ENCODE measurements at places on chromosomes 12 and 14.

- no peak for DNase-seq
Measured at GRCh38 chr12:122452701-122453285, 30.3 kb upstream of the CLIP1 start.

GRCh38 chr12:46395388-46395787, 22.8 kb upstream of the SLC38A2 start:
- DNase-seq, result no peak

DNA sequence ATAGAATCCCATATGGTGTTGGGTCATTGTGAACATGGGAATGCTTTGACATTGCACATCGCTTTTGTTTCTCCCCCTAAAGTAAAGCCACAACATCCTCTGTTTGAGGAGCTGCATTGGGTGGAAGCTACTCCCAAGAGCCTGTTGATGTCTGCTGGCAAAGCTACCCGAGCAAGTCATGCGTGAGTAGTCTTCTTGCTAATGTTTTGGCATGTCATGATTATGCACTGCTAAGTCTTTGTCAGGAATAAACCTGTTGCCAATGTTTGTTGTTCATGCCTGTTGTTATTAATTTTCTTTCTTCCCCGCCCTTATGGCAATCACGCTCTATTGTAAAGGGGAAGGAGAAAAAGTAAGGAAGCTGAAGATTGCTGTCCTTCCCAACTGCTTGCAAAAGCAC, 97.3 kb downstream of the EXOC5 start:
- DNase-seq, result no peak

DNA sequence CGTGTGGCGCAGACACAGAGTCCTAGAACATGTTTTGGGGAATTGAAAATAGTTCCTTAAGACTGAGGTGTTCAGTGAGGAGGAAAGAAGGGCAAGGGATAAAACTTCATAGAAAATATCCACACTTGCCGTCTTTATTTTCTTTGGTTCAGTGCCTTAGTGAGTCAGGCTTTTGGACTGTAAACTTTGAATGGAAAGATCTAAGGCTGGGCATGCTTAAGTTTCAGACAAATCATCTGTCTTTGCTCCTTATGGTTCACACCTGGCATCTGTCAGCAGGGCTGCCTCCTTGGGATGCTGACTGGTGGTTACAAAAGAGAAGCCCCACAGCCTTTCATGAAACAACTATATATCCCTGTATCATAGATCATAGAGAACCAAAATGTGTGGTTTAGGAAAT, 136.3 kb upstream of the PRICKLE1 start:
- DNase-seq, result no peak

- DNase-seq, result no peak
Measured at GRCh38 chr12:13942826-13943225, 38.6 kb downstream of the GRIN2B start.

DNA sequence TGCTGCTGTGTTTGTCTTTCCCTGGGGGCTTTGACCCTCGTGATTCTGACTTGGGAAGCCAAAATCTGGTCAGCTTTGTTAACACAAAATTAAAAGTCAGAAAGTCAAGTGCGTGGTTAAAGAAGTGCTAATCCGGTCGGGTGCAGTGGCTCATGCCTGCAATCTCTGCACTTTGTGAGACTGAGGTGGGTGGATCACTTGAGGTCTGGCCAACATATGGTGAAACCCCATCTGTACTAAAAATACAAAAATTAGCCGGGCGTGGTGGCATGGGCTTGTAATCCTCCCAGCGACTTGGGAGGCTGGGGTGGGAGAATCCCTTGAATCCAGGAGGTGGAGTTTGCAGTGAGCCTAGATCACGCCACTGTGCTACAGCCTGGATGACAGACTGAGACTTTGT, 844.6 kb downstream of the VRK1 start:
- DNase-seq, result peak; percentile 31

- DNase-seq, result no peak
Measured at GRCh38 chr12:31803306-31804184, 74.7 kb upstream of the AMN1 start.

DNA sequence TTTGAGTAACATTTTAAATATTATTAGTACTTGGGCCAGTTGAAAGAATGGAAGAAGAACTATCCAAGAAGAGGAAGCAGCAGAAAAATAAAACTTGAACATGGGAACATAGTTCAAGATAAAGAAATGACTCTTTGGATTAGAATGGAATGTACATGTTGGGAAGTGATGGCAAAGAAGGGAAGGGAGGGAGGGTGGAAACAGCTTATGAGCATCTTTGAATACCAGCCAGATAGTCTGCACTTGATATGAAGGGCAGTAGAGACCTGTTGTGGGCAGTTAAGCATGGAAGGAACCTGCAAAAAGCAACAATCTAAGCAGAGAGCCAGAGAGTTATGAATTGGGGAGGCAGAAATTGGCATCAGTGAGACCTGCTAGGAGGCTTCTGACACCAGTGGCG, 10.0 kb upstream of the IL22 start:
- DNase-seq, result no peak

DNA sequence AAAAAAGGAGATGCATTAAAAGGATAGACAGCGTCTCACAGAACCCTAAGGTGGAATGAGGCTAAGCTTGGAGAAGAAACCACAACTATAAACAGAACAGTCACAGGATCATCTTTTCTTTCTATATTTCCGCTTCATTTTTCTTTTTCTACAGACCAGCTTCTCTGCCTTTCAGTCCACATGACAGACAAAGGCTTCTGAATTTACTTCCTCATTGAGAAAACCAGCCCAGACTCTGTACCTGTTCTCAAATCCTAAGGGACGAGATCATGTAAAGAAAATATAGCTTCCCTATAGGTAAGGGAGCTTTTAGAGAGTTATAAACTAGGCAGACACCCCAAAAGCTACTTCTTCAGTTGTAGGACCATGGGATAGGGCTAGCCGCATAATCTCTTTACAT, 17.4 kb downstream of the SGPP1 start:
- DNase-seq, result no peak

- peak; percentile 48 for DNase-seq
Measured at GRCh38 chr14:50955373-50956043, 11.2 kb upstream of the PYGL start.

- no peak for DNase-seq
Measured at GRCh38 chr12:107229827-107230226, 136.5 kb upstream of the CRY1 start.

- no peak for DNase-seq
Measured at GRCh38 chr12:120224304-120225199, 23.6 kb upstream of the RPLP0 start.

DNA sequence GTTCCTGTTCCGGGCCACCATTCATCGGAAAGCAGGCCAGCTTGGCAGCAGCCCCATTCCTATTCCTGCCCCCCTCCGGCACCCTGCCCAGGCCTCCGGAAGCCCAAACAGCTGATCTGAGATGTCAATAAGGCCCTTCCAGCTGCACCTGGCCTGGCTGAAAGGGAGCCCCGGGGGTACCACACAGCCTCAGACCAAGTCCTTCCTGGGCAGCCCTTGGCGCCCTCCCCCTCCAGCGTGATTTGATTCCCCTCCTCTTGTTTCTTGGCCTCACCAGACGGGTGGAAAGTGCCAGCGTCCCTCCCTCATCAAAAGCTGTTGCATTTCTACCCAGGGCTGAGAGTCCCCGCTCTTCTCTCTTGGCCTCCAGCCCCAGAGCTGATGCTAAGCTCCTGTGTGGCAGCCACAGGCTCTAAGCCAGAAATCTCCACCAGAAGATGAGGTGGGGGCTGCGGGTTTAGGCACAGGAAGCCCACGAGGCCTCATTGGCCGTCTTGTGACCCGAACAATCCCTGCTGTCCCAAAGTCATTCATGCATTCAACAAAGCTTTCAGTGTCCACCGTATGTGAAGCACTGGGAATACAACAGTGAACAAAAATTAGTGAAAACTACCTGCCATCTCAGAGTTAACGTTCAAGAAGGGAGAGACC, 215.4 kb downstream of the SLC41A2 start:
- DNase-seq, result peak; percentile 66

DNA sequence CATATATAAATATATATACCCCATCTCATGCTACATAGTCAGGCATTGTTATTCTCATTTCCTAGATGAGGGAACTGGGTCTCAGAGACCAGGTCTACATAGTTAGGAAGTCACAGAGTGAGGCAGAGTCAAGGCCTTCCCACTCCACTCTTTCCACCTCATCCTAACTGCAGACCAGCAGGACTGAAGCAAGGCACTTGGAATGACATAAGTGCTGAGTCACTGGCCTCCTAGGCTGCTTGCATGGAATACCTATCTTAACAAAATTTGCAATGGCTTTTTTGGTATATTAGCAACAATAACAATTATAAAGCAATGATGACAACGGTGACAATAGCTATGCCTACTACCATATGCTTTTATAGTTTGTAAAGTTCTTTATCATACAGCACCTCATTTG, 5.4 kb upstream of the ANO4 start:
- no peak for DNase-seq

DNA sequence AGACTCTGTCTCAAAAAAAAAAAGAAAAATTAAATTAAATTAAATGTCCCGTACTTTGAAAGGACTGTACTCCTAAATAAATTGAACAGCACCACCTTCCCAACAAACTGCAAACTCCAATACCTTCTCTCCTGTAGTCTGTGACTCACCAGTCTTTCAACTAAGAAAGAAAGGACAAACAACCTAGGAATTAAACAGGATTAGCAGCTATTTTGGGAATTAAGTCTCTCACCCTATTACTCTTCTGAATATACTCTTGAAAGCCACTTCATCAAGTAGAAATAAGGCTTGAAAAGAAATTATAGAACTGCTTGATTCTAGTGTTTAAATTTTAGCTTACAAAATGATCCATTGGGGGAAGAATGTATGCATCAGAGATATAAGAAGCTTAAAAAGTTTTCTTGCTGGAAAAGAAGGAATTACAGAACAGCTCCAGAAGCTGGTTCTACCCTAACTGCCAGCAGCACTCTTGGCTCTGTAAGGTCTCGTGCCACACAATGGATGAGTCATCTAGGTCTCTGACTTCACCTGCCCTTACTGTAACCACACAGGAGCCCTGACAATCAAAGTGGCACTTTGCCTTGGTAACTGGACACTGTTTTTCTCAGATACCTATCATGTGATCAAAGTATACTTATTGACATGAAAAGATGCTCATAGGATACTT, 57.0 kb upstream of the CERS5 start:
- no peak for DNase-seq

GRCh38 chr12:2960996-2961616, 1.9 kb downstream of the TEAD4 start:
- DNase-seq, result no peak

GRCh38 chr12:119589097-119589496, 4.5 kb upstream of the TMEM233 start:
- no peak for DNase-seq

- DNase-seq, result no peak
Measured at GRCh38 chr14:68774771-68775613, 17.9 kb downstream of the ZFP36L1 start.

- no peak for DNase-seq
Measured at GRCh38 chr12:127640181-127640886, 626.6 kb upstream of the TMEM132C start.

- DNase-seq, result peak; percentile 9
Measured at GRCh38 chr14:74950795-74951442, 4.5 kb downstream of the PGF start.

GRCh38 chr14:72751276-72752033, 142.4 kb downstream of the DPF3 start:
- no peak for DNase-seq

DNA sequence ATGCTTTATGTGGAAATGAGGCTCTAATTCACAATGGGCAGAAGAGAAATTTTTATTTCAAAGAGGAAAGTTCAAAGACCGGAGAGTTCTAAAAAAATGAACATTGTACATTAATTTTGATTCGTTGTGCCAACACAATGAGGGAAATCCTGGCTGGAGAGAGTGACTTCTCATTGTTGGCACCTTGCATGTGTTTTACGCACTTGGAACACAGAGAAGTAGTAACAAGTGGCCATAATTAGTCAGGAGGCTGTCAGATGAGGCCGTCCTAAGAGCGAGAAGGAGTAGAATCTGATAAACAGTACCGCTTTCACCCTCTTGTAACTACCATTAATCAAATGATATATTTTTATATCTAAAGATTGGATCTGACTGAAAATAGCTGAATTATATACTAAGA, 6.9 kb downstream of the LMO3 start:
- no peak for DNase-seq

DNA sequence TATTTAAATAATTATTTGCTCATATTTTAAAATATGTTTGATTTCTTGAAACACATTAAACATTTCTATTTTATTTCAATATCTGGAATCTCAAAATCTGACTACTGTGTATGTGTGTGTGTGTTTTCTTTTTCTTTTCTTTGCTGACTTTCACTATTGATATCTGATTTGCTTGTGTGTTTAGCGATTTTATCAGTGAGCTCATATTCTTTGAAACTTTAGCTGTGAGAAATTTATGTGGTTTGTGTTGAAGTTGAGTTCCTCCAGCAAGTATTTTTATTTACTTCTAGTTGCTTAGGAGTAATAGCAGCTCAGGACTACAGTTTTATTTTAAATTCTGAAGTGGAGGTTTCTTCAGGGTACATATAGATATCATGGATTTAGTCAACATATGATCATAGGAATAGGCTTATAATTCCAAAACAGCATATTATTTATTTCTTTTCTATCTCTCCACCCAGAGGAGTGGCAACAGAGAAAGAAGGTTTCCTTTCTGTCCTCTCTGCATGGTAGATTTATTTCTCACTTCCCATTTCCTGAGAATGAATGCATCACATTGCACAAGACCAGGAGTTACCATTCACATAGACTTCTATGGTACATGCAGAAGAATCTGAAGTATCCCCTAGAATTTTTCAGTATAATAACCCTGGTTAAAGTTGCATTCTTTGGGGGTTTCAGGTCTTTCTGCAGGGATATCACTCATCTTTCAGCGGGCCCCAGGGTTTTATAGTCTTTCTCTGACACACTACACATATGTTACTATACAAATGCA, 60.5 kb downstream of the PTPRQ start:
- DNase-seq, result no peak

GRCh38 chr14:92435154-92435553, 78.4 kb upstream of the RIN3 start:
- no peak for DNase-seq

DNA sequence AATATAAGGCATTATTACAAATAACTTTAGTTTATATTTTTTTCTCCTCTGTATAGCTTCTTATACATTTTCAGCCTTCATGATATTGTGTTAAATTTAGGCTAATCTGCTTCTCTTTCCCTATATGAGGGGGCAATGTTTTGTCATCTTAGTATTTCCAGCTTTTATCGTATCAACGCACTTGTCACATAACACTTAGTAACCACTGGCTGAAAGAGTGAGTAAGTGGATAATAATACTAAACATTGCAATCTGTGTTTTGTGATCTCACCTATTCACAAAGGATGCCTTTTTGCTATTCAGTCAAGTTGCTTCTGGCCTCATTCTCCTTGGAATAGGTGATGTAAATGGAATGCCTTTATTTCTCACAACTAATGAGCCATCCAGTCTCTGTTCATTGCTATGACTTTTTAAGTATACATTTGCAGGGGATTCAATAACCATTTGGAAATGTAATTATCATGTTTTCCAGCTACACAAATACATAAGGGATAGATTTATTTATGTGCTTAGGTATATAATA, 260.9 kb downstream of the BMP4 start:
- no peak for DNase-seq

GRCh38 chr14:54211551-54212308, 185.1 kb upstream of the CDKN3 start:
- DNase-seq, result no peak

GRCh38 chr12:27821259-27821973, 41.4 kb upstream of the MANSC4 start:
- DNase-seq, result peak; percentile 34

Data from left hindlimb (tissue), 1 donor.